ENCODE measurements at places on chromosomes 7 and 10. TPM values are rescaled to one million over a fixed set of nuclear protein-coding genes. Genes with fewer than 3 reads are reported as not detected.

GRCh38 chr7:44335184-44335583, 9.8 kb upstream of the CAMK2B start:
- no peak for DNase-seq

Gene ACSL5
- 21.8 TPM for total RNA-seq

Gene ZNF488
- 0.09 TPM for total RNA-seq

- DNase-seq = no peak
Measured at GRCh38 chr10:30987463-30987862, 44.2 kb downstream of the ZNF438 start.

- no peak for DNase-seq
Measured at GRCh38 chr7:158966780-158967390, 110.5 kb downstream of the DYNC2I1 start.

GRCh38 chr7:158406801-158407200, 180.8 kb downstream of the PTPRN2 start:
- DNase-seq = no peak

DNA sequence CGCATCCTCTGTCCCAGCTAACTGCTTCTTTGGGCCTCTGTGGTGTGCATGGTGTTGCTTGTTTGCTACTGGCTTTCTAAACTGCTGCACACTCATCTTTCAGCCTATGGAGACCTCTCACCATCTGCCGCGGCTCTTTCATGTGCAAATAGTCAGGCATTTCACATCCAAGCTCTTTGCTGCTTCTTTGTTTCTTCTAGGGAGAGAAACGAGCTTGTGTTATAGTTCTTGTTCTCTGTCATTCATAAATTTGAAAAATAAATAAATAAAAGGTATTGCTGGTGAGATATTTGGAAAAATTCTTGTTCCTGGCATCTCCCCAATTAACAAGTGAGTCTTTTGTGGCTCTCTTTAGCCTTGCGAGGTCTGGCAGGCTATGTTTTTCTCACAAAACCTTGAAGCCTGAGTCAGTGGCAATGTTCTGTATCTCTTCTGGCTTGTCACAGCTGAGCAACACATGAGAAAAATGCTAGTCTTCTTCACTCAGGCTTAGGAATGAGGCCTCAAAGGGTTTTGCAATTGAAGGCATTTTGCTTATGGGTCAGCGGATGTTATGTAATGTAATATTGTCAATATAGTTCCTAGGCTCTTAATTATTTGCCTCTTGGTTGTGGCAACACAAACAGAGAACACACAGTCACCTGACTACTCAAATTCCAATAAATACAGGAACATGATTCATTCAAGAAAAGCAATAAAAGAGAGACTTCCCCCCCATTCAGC, 274.0 kb downstream of the FRMD4A start:
- DNase-seq = no peak

Measured in kidney (tissue), 22 donors.